ENCODE measurements at places on chromosomes 3 and 15. TPM values are rescaled to one million over a fixed set of nuclear protein-coding genes. Genes with fewer than 3 reads are reported as not detected.

The ATP13A5 gene
- total RNA-seq, result not detected

The TMEM40 gene
- not detected for total RNA-seq

The ITIH3 gene
- total RNA-seq, result not detected

The CCDC33 gene
- total RNA-seq, result not detected

The WDR72 gene
- not detected for total RNA-seq

The ROPN1B gene
- not detected for total RNA-seq

The NFKBIZ gene
- 62.6 TPM for total RNA-seq

The CCR3 gene
- not detected for total RNA-seq

The KIF7 gene
- total RNA-seq, result 1.4 TPM

The DPPA4 gene
- total RNA-seq, result 1.5 TPM

The MYRIP gene
- total RNA-seq, result not detected

The PHC3 gene
- total RNA-seq, result 85.5 TPM

The NXPE3 gene
- 17.3 TPM for total RNA-seq

All from activated naive CD4-positive, alpha-beta T cell treated with anti-CD3 and anti-CD28 coated beads, Interleukin-2, amount 50 U/mL, for 72 hours (primary cell).